ENCODE measurements at places on chromosomes 12 and 14.

DNA sequence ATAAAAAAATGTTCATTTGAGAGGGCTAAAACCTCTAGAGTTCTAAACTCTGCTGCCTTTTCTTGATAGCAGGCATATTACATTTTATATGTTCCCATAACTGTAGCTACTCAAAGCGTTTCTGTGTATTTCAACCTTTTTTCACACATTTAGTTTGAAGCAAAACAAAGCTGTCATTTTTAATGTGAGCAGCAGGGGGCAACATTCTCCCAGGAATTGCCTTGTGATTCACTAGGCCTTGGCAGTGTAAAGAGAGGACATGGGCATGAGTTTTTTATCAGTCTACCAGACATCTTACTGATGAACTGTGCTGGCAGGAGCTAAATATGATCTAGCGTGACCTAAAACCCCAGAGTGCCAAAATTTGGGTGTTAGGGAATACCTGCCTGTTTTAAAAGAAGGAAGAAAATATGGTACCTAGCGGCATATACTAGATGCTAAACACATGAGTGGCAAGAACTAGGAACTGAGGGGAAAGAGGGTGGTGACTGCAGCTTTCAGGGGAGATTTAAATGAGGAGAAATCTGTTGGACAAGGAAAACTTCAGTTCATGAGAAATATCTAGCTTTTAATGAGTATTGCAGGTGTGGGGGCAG lies 65.3 kb downstream of the IFT43 start:
- peak; percentile 76 for DNase-seq

- no peak for DNase-seq
Observed at GRCh38 chr12:131261906-131262305, 308.2 kb downstream of the ADGRD1 start.

DNA sequence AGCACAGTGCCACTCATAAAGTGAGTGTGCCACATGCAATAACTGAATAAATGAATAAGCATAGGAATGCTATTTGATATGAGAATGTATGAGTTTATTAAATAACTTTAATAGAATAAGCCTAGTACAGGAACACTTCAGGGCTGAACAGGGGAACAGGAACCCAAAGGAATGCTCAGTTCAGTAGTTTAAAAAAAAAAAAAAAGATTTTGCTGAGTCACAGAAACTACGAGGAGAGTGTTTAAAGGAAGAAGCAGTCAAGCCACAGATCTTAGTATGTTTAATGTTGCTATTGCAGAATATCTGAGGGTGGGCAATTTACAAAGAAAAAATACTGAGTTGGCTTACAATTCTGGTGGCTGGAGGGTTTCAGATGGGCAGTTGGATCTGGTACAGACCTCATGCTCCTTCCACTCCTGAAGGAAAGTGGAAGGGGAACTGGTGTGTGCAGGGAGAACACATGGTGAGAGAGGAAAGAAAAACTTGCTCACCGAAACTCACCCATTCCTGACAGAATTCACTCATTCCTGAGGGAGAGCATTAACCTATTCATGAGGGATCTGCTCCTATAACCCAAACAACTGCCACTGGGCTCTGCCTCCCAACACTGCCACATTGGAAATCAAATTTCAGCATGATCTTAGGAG lies 880.3 kb upstream of the MGAT4C start:
- no peak for DNase-seq

DNA sequence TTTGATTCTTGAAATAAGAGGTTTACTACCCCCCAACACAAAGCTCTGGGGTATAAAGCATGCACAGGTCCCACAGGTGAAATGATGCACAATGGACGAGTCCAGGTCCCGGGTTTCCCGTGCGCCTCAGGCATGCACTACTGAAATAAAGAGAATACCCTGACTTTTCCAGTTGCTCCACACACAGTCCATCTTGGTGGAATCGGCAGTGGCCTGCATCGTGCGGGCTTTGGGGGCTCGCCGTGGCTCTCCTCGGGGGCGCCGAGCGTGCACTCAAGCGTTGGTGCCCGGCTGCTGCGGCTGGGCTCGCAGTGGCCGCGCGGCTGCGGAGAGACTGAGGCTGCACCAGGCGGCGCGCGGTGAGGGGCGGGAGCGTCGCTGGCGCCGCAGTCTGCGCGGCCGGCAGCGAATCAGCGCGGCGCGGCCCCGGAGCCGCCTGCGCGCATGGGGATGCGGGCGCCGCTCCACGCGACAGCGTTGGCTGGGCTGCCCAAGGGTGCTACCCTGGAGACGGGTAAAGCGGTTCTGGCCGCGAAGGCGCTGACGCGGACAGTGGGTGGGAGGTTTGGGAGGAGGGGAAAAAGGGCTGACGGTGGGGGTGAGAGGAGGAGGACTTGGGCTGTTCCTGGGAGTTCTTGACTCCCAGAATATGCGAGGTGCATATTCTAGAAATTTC lies 53.8 kb upstream of the CCDC175 start:
- no peak for DNase-seq

DNA sequence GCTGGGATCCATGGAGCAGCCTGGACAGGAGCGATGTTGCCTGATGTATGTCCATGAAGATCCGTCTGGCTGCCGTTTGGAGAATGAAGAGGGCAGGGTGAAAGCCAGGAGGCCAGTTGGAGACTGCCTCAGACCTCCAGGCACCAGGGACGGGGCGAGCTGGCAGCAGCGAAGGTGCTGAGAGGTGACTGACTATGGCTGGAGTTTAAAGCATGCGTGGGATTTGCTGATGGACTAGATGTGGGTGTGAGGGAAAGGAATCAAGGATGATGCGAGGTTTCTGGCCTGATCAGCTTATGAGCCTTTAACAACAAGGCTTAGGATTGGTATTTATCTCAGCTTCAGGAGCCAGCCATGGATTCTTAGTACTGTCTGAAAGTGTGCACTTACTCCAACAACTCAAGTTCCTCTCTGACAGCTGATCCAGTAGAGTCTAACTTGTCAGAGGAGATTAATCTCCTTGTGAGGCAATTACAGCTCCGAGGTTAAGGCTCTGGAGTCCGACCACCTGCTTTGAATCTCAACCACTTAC lies 49.4 kb downstream of the DYNC1H1 start:
- no peak for DNase-seq

GRCh38 chr12:124720004-124720680 lies 143.5 kb downstream of the SCARB1 start:
- DNase-seq, result no peak

DNA sequence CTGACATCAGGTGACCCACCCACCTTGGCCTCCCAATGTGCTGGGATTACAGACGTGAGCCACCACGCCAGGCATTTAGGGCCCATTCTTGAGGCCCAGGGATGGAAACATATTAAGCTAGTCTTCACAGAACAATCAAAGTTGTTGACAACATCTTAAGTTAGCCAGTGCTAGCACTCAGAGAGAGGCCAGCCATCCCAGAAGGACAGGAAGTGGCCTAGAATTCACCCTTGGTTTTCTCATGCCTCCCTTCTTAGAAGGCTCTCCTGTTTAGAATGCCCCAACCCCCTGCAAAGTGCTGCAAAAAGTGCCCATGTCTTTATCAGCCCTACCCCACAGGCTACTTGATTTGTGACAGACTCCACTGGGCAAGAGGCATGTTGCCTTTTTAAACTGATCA lies 12.1 kb upstream of the OR6J1 start:
- no peak for DNase-seq

DNA sequence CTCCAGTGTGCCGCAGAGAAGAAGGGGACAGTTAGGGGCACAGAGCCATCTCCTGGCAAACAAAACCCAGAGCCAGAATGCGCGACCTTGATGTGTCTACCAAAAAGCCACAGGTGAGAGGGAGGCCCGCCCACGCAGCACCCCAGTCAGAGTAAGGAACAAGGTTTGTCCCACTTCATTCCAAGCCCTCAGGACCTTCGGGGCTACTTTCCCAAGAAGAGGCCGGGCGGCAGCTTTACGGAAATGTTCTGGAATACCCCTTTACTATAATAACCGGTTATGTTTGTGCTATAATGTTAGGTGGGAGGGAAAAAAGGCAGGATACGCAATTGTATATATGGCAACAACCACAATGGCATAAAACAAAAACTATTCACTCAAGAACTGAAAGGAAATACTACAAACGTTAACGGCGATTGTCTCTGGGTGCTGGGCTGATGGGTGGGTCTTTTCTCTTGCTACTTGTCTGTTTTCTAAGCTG lies 12.3 kb downstream of the CCDC88C start:
- peak; percentile 72 for DNase-seq

DNA sequence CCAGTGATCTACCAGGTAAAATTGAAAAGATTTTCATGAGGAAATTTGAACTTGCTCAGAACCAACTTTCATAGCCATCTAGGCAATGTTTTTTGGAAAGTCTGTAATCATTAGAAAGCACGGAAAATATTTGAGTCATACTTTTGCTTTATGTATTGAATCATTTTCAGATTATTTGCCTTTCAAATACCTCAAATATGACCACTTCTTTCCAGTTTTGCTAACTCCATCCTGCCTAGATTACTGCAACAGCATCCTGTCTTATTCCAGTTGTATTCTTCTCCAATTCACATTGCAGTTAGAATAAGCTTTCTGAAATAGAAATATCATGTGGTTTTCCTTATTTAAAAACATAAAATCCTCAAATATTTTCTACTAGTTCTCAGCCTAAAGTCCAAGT lies 239.8 kb upstream of the FAR2 start:
- no peak for DNase-seq

- no peak for DNase-seq
Observed at GRCh38 chr14:103897075-103897947, 30.9 kb upstream of the TDRD9 start.

- DNase-seq, result peak; percentile 42
Observed at GRCh38 chr12:106750524-106750923, 24.0 kb upstream of the RIC8B start.

- DNase-seq, result no peak
Observed at GRCh38 chr14:49966304-49966809, 73.5 kb downstream of the ARF6 start.

GRCh38 chr12:104453133-104453532 lies 3.6 kb upstream of the CHST11 start:
- DNase-seq, result no peak

DNA sequence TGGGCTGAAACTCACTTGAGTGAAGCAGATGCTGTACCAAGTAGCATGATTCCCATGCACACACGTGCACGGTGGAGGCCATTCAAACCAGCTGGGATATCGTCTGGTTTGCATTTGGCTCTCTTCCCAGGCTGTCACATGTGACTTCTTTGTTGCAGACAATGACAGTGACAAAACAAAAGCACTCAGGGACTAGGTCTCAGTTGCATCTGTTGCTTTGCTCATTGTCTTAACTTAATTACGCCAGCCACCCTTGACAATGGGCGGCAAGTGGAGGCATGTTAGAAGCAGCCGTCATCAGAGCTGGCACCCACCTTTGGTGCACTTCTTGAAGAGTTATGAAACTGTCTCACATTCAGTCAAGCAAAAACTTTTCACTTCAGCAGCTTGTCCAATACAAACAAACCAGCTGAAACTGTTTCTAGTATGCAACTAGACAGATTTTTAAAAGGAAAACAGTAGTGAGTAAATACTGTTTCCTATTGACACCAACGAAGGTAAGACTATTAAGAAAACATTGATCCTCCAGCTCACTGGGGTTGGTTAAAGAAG lies 74.3 kb downstream of the IGF1 start:
- DNase-seq, result no peak

GRCh38 chr12:67471810-67472209 lies 176.7 kb upstream of the DYRK2 start:
- DNase-seq, result no peak

GRCh38 chr14:99360774-99361595 lies 89.0 kb upstream of the BCL11B start:
- DNase-seq, result no peak

DNA sequence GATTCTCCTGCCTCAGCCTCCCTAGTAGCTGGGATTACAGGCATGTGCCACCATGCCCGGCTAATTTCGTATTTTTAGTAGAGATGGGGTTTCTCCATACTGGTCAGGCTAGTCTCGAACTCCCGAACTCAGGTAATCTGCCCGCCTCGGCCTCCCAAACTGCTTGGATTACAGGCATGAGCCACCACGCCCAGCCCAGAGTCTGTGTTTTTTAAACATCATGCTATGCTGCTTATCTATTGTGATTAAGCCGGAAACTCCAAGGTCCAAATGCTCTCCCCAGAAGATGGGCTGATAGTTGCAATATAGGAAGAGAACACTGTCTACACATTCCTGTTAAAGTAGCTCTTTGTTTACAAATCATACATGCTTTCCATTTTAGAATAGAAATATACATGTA lies 30.5 kb upstream of the MAX start:
- DNase-seq, result no peak

DNA sequence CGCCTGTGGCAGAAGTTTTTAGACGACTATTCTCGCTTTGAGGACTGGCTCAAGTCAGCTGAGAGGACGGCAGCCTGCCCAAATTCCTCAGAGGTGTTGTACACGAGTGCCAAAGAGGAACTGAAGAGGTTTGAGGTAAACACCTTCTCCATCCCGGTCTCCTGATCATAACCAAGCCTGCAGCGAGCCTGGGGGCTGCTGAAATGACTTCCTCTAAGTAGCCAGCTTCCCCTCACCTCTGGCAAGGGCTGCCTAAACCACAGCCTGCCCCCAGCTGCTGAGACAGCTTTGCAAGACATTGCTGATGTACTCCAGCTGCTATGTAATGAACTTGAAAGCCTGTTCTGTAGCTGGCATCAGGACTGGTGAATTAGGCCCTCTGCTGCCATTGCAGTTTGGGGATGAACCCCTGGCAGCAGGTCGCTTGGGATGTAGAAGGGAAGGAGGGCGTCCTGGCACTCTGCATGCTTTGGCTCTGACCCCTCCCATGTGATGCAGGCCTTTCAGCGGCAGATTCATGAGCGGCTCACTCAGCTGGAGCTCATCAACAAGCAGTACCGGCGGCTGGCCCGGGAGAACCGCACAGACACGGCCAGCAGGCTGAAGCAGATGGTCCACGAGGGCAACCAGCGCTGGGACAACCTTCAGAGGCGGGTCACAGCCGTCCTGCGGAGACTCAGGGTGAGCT lies 84.6 kb downstream of the ESR2 start:
- no peak for DNase-seq

DNA sequence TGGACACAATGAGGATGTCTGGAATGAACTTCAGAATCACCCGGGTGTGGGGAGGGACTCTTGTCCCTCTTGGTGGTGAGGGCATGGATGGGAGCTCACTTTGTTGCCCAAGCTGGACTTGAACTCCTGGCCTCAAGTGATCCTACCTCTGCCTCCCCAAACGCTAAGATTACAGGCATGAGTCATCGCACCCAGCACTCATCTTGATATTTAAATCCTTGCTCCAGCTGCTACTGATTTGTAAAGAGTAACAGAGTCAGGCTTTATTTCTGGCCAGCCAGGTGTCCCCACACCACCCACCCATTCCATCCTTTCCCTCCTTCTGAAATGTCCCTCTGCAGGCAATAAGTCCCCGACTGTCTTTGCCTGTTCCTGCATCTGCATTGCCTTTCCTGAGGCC lies 4.9 kb downstream of the DDX54 start:
- DNase-seq, result no peak

DNA sequence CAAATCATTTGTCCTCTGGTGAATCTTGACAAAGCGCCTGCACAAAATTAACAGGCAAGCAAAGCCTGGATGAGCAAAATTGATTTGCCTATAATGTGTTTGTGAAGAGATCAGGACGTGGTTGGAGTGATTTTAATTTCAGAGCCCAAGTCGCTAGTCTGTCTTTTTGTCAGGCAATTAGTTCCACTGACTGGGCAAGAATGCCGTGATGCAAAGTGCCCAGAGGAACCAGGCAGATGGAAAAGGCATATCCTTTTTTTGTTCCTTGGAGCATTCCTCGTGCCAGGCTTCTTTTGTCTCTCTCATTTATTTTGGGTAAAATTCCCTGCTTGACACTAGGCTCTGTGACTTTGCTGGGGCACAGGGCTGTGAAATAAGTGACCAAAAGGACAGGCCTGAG lies 65.9 kb upstream of the CCDC198 start:
- no peak for DNase-seq

GRCh38 chr14:99679543-99679942 lies 4.6 kb upstream of the CYP46A1 start:
- DNase-seq, result no peak

Measured in activated naive CD4-positive, alpha-beta T cell treated with anti-CD3 and anti-CD28 coated beads for 36 hours (primary cell).